ENCODE measurements at places on chromosomes 7 and 10. TPM values are rescaled to one million over a fixed set of nuclear protein-coding genes. Genes with fewer than 3 reads are reported as not detected.
A peak's percentile ranks its signal among the peaks of the same experiment; 100 is the strongest.

- H3K27me3 ChIP-seq: no peaks in the 10 kb centered on the region
- H3K36me3 ChIP-seq: no peaks in the 10 kb centered on the region
- no peak for DNase-seq
- no peaks in the 10 kb centered on the region for H3K4me1 ChIP-seq
Measured at GRCh38 chr10:60828489-60828852, 50.2 kb downstream of the CDK1 start.

DNA sequence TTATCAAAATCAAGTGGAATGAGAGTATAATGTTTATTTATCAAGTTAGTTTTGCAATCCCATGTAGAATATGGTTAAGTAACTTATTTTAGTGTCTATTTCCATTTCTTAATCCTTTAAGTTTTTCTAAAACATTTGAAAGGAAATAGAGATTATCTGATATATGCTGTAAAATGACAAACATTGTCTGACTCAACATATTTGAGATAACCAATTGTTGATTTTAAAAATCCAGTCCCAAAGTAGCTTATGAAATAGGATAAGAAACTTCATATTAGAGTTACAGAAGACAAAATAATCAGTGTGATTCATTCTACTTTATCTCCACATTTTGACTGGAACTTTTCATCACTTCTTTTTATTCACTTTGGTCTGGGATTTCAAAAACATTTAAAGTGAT, 38.7 kb upstream of the CDK1 start:
- no peak for DNase-seq
- no peaks in the 10 kb centered on the region for H3K36me3 ChIP-seq
- no peaks in the 10 kb centered on the region for H3K4me1 ChIP-seq

DNA sequence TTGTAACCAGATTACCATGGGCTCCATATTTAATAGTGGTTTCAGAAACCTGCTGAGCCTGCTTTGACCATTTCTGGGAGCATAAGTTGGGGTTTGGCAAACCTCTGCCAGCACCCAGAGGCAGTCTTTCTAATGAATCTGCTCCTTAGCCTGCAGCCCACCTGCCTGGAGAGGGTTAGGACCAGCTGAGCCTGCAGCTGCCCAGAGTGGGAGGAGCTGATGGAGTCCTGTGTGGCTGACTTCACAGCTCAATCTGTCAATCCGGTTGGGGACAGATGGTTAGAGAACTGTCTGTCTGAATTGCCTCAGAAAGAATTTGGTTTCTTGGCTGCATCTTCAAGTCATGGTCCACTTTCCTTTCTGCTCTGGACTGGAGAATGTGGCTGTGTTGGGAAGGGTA, 444.6 kb downstream of the NRG3 start:
- H3K27me3 ChIP-seq: no peaks in the 10 kb centered on the region
- no peaks in the 10 kb centered on the region for H3K36me3 ChIP-seq
- no peak overlapping the region for H3K4me3 ChIP-seq
- no peak overlapping the region for H3K27ac ChIP-seq
- H3K4me1 ChIP-seq: no peaks in the 10 kb centered on the region
- DNase-seq: no peak

- H3K27me3 ChIP-seq: no peaks in the 10 kb centered on the region
- peak overlapping the region; percentile 73 for H3K27ac ChIP-seq
- DNase-seq: peak; percentile 87
- H3K4me1 ChIP-seq: peaks cover 13% of the 10 kb centered on the region
Measured at GRCh38 chr7:97971990-97972943, 17.7 kb downstream of the OCM2 start.

DNA sequence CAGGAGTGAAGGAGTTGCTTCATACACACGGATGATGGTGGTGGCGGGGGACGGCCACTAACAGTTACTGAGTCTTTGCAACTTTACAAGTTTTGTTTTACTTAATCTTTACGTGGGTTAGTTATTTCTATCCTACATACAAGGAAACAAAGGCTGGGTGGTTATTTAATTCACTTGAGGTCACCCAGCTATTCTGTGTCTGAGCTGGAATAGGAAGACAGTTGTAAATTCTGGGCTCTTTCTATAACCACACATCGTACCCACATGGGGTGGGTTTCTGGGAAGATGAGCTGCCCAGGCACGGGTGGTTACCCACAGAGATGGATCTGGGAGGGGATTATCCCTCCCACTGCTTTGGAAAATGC, 137.9 kb downstream of the ANLN start:
- no peaks in the 10 kb centered on the region for H3K36me3 ChIP-seq
- no peak overlapping the region for H3K27ac ChIP-seq
- DNase-seq: no peak
- no peaks in the 10 kb centered on the region for H3K4me1 ChIP-seq
- H3K27me3 ChIP-seq: no peaks in the 10 kb centered on the region

Gene NRBF2
- 25.1 TPM for total RNA-seq

Gene SMO
- total RNA-seq: 11.7 TPM

DNA sequence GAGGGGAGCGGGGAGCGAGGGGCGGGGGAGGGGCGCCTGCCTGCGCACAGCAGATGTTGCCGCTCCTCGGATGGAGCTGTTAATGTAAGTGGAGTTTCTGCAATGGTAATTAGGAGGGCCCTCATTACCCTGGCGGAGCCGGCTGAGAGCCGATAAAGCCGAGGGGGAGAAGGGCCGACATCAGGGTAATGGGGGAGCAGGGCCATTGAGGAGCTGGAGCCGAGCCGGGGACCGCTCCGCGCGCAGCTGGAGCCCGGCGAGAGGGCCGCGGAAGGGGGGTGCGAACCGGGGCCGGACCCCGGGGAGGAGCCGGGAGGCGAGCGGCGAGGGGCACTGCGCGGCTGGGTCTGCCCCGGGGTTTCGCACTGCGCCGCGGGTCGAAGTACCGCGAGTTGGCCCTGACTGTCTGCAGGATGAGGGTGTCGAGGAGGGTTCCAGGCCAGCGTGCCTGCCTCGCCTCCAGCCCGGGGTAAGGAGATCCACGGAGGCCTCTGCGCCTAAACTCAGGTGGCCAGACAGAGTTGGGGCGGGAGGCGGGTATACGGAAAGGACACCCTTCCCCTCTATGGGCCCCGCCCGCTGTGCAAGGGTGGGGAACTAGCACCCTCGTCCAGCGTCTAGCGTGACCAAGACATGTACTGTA, 55.0 kb upstream of the LBX1 start:
- H3K36me3 ChIP-seq: no peaks in the 10 kb centered on the region
- no peak for DNase-seq

Gene KEL
- total RNA-seq: 2.7 TPM

DNA sequence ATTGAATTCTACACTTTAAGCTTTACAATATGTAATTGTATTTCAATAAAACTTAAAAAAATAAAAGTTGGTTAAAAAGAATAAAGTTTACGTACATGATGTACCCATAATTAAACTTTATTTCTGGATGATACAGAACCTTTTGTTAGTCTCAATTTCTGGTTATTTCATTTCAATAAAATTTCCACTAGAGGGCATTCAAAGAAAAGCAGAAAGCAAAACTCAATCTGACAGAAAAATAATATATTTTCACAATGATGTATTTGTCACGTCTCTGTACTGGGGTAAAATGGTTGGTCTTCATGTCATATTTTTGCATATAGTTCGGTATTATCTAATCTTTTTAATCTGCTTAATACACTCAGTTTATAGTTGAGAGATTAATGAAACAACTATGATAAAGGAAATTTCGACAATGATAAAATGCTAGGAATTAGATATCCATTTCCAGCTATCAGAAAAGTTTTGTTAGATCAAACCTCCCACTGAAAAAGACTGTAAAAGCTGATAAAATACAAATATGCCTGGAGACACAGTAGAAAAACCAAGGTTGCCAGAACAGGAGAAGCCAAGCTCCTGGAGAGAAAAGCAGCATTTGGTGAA, 27.4 kb downstream of the ASZ1 start:
- H3K36me3 ChIP-seq: no peaks in the 10 kb centered on the region
- H3K27ac ChIP-seq: no peak overlapping the region

Gene TMEM176A
- total RNA-seq: 11.0 TPM

DNA sequence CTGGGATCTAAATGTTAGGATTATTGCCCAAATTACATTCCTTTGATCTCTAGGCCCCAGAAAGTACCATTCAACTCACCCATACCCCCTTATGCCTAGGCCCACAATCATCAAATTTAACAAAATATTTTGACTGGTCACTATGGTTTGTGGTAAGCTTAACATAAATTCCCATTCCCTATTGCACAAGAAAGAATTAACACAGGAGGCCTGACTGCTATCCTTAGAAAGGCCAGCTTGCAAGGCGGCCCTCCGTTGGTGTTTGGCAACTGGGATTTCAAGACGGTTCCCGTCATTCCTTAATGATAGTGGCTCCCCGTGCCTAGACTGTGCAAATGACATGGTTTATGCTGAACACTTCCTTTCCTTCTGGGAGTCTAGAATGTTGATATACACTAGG, 29.6 kb downstream of the ARHGAP21 start:
- no peaks in the 10 kb centered on the region for H3K36me3 ChIP-seq
- no peak for DNase-seq
- no peaks in the 10 kb centered on the region for H3K27me3 ChIP-seq
- H3K4me1 ChIP-seq: no peaks in the 10 kb centered on the region

DNA sequence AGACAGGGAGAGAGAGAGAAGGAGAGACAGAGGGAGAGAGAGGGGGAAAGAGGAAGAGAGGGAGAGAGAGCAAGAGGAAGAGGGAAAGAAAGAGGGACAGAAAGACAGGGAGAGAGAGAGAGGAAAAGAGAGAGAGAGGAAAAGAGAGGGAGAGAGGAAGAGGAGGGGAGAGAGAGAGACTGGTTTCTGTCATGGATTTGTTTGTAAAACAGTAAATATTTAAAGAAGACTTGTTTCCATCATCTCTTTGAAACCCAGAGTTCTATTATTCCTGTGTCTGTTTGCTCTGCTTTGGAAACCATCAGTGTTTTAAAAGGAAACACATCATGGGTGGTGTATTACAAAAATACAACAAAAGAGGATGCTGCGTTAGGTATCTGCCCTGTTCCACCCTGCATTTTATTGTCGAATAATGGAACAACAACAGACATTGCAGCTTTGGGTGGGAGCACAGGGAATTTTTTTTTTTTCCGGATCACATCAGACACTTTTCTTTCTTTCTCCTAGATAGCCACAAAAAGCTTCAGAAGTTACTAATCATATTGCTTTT, 150.7 kb upstream of the RSU1 start:
- H3K4me1 ChIP-seq: no peaks in the 10 kb centered on the region
- no peak for DNase-seq
- no peak overlapping the region for H3K4me3 ChIP-seq
- H3K27me3 ChIP-seq: no peaks in the 10 kb centered on the region
- H3K27ac ChIP-seq: no peak overlapping the region

DNA sequence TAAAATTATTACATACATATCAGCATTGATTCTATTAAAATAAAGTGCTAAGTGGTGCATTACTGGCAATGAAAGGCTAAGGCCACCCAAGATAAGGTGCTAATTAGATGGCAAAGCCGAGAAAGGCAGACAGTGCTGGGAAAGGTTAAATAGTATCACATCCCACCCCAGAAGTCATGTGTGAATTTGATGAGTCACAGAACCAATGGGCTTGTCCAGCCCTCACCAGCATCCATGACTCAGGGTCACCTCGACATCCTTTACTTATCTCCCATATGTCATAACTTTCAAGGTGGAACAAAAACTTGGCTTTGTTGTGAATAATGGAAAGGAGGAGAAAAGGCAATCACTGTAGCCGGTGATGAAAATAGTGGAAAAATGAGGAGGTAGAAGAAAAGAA, 459.1 kb downstream of the PLXNA4 start:
- H3K27me3 ChIP-seq: no peaks in the 10 kb centered on the region
- no peaks in the 10 kb centered on the region for H3K36me3 ChIP-seq

GRCh38 chr10:16585103-16585502, 63.4 kb upstream of the C1QL3 start:
- no peak overlapping the region for H3K27ac ChIP-seq
- no peak overlapping the region for H3K4me3 ChIP-seq
- no peaks in the 10 kb centered on the region for H3K27me3 ChIP-seq
- no peaks in the 10 kb centered on the region for H3K36me3 ChIP-seq

Gene NDUFB2
- total RNA-seq: 254 TPM

Gene KLF14
- total RNA-seq: 0.05 TPM

- no peak overlapping the region for H3K4me3 ChIP-seq
- no peaks in the 10 kb centered on the region for H3K27me3 ChIP-seq
- no peaks in the 10 kb centered on the region for H3K4me1 ChIP-seq
- DNase-seq: no peak
- H3K36me3 ChIP-seq: no peaks in the 10 kb centered on the region
Measured at GRCh38 chr7:51102828-51103227, 213.8 kb downstream of the COBL start.

GRCh38 chr7:35420656-35421055, 166.8 kb upstream of the TBX20 start:
- no peaks in the 10 kb centered on the region for H3K4me1 ChIP-seq
- H3K27me3 ChIP-seq: peaks cover 2% of the 10 kb centered on the region
- no peak overlapping the region for H3K4me3 ChIP-seq
- no peak for DNase-seq
- no peak overlapping the region for H3K27ac ChIP-seq
- H3K36me3 ChIP-seq: no peaks in the 10 kb centered on the region

DNA sequence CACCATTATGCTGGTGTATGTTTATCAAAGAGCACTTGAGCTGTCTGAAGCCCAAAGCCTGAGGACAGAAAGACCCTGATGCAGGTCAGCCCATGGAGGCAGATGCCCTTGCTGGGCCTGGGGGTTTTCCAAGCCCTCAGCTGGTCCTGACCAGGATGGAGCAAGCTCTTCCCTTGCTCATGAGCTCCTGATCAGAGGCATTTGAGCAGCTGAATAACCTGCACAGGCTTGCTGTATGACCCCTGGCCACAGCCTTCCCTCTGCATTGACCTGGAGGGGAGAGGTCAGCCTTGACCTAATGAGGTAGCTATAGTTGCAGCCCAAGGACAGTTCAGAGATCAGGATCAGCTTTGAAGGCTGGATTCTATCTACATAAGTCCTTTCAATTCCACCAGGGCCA, 13.0 kb downstream of the AQP1 start:
- no peak overlapping the region for H3K27ac ChIP-seq
- DNase-seq: no peak
- no peaks in the 10 kb centered on the region for H3K36me3 ChIP-seq

Gene PITRM1
- total RNA-seq: 50.1 TPM

DNA sequence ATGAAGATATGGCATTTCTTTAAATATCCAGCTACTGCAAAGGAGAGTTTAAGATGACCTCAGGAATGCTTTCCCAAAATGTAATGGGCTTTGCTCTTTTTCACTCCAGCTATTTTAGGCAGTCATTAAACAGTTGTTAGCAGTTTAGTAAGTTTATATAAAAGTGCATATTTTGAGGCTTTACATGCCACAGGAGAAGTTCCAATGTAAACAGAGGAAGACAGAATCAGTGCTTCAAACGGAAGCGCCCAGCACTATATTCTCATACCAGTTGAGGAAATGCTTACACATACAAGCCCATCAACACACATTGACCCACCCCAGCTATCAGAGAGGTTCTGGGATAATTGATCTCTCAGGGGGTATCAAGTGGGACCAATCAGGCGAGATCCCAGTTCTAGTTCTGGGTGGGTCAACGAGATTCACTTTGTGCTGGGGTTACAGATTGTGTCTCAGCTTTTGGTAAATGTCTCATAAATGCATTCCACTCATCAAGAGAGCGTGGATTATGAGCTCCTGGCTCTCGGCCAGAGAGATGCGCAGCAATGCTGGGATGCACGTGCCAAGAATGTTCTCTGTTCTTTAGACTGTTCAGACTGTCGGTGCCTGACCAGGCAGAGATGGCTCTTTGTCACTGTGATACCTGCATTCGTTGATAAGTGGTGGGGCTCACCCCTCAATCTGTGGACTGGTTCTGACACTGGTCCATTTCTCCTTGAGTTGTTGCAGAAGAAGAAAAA, 55.0 kb downstream of the CACNB2 start:
- H3K27ac ChIP-seq: no peak overlapping the region
- H3K4me1 ChIP-seq: no peaks in the 10 kb centered on the region
- DNase-seq: no peak
- H3K4me3 ChIP-seq: no peak overlapping the region
- H3K27me3 ChIP-seq: no peaks in the 10 kb centered on the region

Gene PRKG1
- 7.4 TPM for total RNA-seq

Gene VCL
- 12.0 TPM for total RNA-seq
